ENCODE measurements at places on chromosomes 1 and 21.

DNA sequence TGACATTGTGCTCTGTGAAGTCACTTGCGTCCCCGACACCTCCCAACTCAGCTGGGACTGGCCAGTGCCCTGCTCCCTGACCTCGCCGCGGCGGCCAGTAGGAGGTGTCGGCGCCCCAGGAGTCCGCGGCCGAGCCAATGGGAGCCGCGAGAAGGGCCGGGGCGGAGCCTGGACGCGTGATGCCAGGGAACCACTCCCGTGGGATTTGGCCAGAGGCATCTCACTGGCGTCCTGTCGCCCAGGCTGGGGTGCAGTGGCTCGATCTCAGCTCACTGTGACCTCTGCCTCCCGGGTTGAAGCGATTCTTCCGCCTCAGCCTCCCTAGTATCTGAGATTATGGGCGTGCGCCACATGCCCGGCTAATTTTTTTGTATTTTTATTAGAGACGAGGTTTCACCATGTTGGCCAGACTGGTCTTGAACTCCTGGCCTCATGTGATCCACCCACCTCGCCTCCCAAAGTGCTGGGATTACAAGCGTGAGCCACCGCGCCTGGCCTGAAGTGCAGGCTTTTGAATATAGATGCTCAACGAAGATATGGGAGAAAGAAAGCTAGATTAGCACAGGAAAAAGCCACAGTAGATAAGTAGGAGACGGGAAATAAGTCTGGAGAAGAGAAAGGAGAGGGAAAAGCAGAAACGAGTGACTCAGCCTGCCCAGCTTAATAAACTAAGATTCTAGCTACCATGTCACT is 38.0 kb downstream of the ZBTB8OS start:
- no peak for DNase-seq

DNA sequence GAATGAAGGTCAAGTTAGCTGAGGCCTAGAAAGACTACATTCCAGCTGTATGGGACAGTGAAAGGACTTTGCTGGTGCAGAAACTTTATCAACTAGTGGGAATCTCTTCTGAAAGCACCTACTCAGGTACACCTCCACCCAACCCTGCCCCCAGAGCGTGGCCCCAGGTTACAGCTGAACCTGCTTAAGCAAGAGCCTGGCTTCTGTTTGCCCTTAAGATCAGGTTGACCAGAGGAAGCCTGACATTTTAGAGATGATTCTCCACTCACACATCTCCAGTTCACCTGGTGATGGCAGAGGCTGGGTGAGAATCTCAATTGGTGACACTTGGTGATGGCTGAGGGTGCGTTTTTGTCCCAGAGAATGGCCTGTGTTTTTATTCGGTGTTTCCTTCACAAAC is 24.0 kb downstream of the ELAPOR1 start:
- no peak for DNase-seq

DNA sequence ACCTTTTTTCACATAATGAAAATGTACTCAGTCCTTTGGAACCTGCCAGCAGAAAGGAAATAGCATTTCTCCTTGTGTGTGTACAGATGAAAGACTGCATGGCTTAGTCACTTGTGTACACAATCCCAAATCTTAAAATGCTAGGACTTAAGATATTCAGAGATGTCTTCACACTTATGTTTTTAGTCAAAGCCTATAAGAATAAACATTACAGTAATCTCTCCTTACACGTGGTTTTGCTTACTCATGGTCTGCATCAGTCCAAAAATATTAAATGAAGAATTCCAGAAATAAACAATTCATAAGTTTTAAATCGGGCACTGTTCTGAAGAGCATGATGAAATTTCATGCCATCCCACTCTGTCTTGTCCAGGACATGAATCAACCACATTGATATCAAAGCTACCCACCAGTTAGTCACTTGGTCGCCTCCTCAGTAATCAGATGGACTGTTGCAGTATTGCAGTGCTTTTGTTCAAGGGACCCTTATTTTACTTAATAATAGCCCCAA is 75.7 kb upstream of the RRP15 start:
- no peak for DNase-seq

- no peak for DNase-seq
These were observed 123.7 kb downstream of the UBR4 start for GRCh38 chr1:19086176-19086875.

DNA sequence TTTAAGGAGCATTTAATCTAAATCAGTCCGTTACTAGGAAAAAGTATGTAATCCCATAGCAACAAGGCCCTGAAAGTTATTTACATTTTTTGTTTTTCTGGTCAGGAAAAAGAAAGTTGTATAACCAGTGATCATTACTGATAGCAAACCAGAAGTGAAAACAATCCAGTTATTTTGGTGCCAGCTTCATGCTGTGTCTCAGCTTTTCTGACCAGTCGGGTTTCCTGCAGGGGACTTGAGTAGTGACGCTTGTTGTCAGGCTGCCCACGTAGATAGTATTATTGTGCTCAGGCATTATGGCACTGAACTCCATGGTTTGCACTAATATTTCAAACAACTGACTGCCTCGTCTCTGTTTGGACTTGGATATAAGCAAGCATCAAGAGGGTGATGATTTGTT is 55.2 kb downstream of the SASS6 start:
- DNase-seq: no peak

- DNase-seq: no peak
These were observed 3.9 kb downstream of the CD53 start for GRCh38 chr1:110876748-110877341.

GRCh38 chr1:110620686-110621085 is 14.5 kb upstream of the KCNA2 start:
- no peak for DNase-seq

DNA sequence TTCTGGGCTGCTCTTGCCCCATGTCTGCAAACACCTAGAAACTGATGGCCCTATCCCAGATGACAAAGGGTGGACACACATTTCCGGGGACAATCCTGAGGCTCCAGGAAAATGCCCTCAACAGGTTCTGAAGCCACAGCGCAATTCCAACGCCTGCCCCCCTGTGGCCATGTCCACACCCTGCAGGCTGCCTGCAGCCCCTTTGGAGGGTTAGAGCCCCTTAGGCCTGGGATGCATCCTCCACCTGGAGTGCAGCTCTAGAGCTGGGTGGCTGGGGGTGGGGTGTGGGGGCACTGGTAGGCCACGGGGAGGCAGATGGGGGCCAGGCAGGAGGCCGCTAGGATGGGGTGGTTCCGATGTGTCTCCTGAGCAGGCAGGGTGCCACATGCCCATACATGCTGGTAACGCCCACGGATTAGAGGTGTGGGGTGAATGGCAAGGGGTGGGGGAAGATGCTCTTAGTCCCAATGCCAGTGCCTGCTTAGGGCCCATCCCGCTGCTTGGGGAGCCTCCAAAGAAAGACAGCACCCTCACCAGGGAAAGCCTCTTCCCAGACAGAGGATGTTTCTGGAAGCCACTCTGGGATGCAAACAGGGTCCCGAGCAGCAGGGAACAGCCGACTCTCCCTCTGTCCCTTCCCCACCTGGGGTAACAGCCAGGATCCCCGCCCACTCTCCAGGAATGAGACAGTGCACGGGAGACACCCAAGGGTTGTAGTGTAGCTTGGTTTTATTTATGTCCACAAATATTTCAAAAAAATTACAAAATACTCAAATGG is 34.0 kb downstream of the SLC45A1 start:
- DNase-seq: peak; percentile 8

DNA sequence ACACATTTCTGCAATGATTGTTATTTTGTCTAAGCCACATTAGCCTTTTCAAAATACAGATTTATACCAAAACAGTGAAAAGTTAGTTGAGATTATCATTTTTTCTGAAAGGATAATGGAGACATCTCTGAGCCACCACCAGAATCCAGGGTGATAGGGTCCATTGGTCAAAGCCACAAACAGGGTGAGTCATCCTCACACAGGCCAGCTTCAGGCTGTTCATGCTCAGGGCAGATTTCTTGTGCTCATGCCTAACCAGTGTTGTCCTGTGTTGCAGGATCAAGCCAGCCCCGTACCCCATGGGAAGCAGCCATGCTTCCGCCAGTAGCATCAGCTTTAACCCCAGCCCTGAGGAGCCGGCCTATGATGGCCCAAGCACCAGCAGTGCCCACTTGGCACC is 13.4 kb downstream of the ELOA start:
- no peak for DNase-seq

Measured in Jurkat, Clone E6-1 (cell line).